IPS DF 6.9 (cell line): ENCODE measurements at places on chromosomes 3 and 15.
A peak's percentile ranks its signal among the peaks of the same experiment; 100 is the strongest.

DNA sequence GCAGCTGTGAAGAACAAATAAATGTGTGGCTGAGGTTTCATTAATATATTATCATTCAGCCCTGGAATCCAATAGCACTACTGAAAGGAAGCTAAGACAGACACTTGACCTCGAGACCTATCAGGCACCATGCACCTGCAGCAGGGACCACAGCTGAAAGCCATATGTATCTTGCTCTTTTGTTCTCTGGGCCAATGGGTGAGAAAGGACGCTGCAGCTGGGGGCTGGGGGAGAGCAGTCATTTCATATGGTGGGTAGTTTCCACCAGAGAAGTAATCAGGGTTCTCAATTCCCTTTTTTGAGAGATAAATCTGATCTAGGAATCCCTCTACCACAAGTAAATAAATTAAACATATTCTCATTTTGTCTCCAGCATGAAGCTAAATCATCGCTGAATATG, 225.6 kb upstream of the STRIT1 start:
- DNase-seq, result no peak

DNA sequence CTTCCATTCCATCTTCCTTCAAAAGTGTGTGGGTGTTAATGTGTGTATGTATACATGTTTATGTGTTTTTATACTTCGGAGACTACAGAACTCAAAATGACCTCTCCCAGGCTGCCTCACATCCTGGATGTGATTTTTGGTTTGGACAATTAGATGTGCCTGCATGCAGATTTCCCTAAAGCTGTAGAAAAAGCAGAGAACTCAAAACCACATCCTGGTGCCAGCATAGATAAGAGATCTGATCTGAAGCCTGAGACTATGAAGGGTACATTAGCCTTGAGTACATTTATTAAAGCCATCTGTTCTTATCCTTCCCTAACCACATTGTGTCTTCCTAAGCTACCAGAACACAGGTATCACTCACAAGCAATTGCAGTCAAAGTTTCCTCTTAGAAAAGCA, 319.4 kb upstream of the RASGRP1 start:
- no peak for DNase-seq

GRCh38 chr3:79724206-79724605, 43.6 kb downstream of the ROBO1 start:
- peak; percentile 22 for DNase-seq

GRCh38 chr15:84009616-84010015, 226.0 kb upstream of the GOLGA6L4 start:
- no peak for DNase-seq

DNA sequence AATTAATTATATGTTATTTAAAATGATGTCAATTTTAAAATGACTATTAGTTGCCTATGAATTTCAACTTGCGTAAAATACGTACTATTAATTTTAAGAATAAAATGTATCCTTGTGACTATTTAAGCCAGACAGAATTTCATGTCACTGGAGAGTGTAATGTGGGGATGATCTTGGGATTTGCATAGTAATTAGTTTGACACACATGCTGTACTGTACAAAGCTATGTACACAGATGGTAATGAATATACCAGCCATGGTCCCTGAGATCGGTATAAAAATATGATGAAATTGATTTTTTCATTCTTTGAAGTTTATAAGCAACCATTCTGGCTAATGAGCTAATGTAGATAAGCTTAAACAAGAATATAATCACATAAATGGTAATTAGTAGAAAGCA, 134.4 kb upstream of the ROBO1 start:
- no peak for DNase-seq

GRCh38 chr3:159978918-159979703, 9.5 kb upstream of the IL12A start:
- DNase-seq, result no peak

DNA sequence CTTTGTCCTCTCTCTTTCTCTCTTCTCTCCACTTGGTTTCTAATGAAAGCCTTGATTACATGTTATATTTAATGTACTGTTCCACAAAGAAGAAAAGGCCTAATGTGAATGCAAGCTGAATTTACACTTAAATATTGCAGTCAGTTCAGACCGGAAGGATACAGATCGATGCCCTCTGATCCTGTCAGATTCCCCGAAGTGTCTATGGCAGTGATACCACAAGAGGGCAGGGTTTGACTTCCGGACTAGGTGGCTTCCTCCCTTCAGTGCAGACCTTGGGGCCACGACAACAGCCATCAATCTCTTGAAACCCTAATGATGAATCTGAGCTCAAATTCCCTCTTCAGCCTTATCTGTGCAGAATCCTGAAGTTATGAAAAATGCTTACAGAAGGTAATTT, 29.5 kb downstream of the AGTR1 start:
- peak; percentile 39 for DNase-seq

DNA sequence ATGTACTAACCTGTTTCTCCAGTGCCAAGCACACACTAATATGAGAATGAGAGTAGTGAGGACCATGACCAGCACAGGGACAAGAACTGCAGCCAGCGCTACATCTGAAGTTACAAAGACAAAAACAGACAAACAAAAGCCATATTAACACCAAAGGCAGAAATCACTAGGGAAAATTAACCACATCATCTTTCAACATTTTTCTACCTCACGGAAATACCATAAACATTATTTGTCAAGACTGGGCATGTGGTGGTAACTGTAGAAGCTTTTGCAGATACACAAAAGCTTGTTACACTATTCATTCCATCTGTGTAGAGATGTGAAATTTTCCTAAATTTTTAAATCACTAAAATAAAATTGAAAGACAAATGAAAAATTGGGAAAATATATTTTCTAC, 44.9 kb downstream of the ST3GAL6 start:
- DNase-seq, result no peak

- DNase-seq, result no peak
These were observed 349.3 kb upstream of the SOX2 start for GRCh38 chr3:181362378-181362777.

GRCh38 chr3:94305835-94306611, 243.2 kb downstream of the NSUN3 start:
- no peak for DNase-seq

DNA sequence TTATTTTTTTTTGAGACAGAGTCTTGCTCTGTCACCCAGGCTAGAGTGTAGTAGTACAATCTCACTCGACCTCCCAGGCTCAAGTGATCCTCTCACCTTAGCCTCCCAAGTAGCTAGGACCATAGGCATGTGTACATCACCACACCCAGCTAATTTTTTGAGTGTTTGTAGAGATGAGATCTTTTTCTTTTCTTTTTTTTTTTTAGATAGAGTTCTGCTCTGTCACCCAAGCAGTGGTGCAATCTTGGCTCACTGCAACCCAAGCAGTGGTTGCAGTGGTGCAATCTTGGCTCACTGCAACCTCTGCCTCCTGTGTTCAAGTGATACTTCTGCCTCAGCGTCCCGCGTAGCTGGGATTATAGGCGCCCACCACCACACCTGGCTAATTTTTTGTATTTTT, 5.2 kb downstream of the CEP97 start:
- DNase-seq, result no peak

DNA sequence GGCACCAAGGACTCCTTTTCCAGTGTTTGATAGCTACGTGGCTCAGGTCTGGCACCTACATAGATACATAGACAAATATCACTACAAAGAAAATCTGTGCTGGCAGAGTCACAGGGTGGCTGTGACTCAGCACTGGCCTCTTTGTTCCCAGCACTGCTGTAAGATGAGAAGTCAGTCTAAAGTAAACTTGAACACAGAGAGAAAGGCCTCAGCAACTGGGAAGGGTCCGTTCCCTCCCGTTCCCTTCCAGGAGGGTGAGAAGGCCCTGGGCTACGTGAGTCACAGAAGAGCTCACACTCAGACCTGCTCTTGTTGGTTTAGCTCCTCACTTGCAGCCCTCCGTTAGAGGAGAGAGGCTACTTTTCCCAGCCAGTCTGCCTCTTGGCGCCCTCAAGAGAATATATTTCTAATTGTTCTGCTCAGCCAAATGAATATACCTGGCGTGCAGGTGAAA, 23.1 kb downstream of the ANXA2 start:
- no peak for DNase-seq

DNA sequence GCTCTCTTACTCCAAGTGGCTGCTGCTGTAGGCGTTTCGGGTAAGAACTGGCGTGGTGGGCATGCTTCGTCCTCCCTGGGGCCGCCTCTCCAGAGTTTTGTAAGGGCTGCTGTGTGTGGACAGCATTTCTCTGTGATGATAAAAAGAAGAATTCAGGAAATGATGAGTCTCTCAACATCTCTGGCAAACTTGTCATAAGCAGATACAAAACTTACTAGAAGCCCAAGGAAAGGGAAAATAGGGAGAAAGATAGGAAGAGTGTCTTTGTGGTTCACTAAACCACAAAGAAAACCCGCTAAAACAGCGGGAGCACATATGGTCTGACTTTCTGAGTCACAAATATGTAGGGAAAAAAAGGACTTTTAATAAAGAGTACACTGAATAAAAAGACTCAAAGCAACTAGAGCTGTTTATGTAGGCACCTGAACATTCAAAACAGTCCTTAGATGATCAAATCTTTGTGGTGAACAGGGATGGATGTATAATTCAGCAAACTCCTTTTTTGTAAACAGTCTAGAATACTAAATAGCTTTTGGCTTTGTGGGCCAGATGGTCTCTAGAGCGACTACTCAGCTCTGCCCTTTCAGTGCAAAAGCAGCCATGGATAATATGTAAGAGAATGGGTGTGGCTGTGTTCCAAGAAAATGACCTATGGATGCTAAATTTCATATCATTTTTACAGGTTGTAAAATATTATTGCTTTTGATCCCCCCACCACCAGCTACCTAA, 60.4 kb upstream of the LMOD3 start:
- no peak for DNase-seq

- no peak for DNase-seq
These were observed 204.0 kb upstream of the WNT5A start for GRCh38 chr3:55691141-55691540.
